ENCODE measurements at places on chromosomes 11 and 22. TPM values are rescaled to one million over a fixed set of nuclear protein-coding genes. Genes with fewer than 3 reads are reported as not detected.

DNA sequence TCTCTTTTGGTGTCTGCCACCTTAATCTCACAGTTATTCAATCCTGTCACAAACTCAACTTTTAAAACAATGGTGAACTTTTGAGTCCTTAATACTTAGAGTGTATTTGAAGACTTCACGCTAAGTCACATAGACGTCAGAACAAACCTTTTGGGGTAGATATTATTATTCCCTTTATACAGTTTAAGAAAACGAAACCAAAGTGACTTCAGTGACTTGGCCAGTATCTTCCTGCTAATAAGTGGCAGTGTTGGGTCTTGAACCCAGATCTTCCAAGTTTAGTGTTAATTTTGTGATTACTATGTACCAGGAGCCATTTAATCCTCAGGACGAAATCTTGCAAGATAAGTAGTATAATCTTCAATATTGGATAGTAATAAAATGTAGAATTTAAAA, 691 bp downstream of the CEP295 start:
- DNase-seq, result peak; percentile 34

- DNase-seq, result no peak
Measured at GRCh38 chr11:77602381-77603088, 12.8 kb downstream of the AQP11 start.

DNA sequence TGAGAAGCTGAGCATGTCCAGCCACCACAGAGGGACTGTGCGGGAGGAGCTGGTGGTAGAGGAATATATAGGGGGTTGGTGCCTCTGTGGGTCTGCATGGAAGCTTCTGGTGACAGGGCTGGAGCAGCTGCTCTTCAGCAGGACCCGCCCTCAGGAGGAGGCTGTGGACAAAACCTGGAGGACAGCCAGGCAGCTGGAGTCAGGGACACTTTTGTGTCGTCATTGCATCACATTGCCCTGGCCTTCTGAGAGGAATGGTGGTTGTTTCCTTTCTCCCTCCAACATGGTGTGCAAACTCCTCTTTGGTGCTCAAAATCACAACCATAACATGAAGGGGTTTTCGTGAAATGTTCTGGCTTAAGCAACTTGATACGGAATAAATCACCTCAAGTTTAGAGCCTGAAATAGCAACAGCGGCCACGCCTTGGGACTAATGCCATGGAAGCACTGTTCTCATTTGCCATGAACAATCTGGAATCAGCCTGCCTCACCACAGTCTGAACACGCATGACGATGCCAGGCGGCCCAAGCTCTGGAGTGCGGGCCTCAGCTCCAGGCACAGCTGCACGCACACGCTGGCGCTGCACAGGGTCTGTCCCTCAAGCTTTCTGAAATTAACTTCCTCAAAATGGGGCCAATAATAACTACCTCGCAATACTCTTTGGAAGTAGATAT, 17.1 kb upstream of the CSRP3 start:
- DNase-seq, result no peak

DNA sequence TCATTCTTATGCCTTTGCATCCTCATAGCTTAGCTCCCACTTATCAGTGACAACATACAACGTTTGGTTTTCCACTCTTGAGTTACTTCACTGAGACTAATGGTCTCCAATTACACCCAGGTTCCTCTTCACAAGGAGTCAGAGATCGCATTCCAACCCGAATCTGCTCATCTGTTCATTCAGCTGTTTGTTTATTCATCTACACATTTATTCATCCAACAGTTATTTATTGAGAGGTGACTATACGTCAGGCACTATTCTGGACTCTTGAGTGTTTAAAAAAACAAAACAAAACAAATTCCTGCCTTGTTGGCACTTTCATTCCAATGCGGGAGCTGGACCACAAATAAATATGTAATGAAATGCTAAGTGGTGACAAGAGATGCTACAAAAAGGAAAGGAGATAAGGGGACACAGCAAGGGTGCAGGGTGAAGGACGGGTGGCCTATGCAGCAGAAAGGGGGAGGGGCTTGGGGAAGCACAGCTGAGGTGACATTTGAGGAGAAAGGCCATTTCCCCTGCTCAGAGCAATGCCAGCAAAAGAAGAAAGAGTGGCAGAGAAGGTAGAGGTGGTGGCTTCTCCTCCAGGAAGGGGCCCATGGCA, 393.8 kb upstream of the SYN3 start:
- DNase-seq, result no peak

DNA sequence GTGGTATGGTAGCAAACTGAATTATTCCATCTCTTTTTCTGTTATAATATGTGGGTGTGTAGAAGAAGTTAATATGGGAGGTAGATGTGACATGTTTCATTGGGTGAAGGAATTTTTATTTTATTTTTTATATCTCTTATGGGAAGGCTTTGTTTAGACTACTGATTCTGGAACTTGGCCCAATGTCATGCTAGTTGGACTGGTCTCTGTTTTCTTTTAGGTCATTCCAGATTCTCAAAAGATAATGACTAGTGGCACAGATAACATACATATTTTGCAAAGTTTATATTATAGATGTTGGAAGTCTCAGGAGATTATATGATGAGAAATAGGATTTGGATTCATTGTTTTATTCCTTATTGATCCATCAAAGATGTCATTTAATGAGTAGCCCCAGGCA, 1.3 kb upstream of the OOSP3 start:
- DNase-seq, result no peak

DNA sequence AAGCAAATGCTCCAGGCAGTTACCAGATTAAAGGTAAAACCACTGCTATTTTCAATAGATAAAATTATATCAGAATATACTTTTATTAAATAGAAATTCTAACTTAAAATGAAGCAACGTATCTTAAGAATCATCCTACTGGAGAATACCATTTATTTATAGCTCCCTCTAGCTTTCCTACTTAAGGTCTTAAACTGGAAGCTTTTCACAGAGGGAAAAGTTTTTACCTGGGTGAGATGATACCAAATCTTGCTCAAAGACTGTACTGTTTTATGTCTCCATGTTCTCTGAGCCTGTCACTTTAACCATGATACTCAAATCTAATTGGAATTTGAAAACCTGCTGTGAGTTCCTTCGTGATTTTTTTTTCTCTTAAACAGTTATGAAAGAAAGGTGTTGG, 291.8 kb downstream of the AASDHPPT start:
- DNase-seq, result no peak

DNA sequence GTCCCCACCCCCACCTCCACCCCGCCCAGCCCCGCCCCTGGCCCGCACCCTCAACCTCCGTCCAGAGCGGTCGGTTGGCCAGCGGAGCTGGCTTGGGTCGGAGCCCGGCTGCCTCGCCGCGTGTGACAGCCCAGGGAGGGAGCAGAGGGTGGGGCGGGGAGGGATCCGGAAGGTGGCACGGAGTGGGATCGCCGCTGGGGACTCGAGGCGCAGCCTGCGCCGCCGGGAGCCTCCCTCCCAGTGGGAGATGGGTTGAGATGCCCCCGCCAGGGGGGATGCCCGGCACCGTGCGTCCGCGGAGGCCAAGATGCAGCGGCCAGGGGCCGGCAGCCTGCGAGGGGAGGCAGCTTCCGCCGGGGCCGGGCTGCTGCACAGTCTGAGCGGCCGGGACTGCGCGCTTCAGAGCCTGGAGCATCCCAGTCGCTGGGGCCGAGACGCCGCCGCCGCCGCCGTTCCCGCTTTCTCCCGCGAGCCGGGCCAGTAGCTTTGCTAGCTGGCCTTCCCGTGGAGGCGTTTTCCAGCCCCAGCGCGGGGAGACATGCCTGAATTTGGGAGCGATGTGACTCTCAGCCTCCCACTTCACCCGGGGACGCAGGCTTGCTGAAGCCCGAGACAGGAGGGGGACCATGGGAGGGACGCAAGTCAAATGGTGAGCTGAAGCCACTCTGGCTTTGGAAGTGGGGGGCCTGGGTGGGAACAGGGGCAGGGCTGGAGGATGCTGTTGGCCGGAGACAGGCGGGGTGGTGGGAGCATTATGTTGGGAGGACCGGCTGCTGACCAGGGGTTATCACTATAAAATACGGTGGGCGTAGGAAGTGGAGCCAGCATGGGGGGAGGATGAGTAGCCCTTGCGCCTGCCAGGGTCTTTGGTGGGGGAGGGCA, 40.2 kb downstream of the DIXDC1 start:
- DNase-seq, result no peak

DNA sequence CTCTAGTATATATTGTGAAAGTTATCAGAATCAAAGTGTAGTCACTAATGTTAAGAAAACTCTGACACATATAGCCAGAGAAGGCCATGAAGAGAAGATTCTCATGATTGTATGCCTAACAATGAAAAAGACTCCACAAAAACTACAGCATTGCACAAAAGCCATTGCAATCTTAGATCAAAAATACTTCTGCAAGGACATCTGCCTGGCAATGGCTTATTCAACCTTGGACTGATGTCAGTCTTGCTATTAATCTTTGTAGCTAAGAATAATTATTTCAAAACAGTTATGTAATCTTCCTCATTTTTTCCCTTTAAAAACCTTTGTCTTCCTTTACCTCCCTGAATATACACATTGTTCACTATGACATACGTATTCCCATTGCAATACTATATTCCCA, 55.3 kb upstream of the SLC36A4 start:
- no peak for DNase-seq

- no peak for DNase-seq
Measured at GRCh38 chr11:108912581-108912980, 247.7 kb downstream of the DDX10 start.

DNA sequence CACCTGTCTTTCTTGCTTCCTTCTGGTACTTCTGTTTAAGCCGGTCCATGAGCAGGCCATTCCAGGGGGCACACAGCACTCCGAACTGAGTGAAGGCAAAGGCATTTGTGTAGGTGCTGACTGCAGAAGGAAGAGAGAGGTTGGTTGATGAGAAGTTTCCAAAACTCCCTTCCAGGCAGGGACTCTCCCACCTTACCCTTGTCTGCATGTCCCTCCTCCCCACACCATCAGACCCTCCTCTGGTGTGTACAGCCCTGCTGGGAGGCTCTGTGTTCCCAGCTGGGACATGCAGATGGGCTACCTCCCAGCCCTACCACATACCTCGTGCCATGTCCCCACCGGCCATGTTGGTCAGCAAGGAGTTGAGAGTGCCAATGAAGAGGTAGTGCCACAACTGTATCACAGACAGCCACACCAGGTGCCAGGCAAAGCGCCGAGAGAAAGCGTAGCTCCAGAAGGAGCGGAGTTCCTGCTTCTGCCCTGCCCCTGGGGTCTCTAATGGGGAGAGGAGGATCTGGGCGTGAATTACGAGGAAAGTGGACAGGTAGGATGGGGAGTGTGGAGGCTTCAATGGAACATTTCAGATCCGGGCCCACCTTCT, 12.2 kb downstream of the SLC43A3 start:
- no peak for DNase-seq

- DNase-seq, result no peak
Measured at GRCh38 chr11:122721964-122722266, 66.4 kb downstream of the UBASH3B start.

GRCh38 chr22:19065929-19066328, 56.3 kb downstream of the DGCR2 start:
- DNase-seq, result no peak

- DNase-seq, result no peak
Measured at GRCh38 chr11:76155500-76156227, 50.6 kb downstream of the WNT11 start.

GRCh38 chr22:47209547-47210023, 447.1 kb downstream of the TBC1D22A start:
- no peak for DNase-seq

DNA sequence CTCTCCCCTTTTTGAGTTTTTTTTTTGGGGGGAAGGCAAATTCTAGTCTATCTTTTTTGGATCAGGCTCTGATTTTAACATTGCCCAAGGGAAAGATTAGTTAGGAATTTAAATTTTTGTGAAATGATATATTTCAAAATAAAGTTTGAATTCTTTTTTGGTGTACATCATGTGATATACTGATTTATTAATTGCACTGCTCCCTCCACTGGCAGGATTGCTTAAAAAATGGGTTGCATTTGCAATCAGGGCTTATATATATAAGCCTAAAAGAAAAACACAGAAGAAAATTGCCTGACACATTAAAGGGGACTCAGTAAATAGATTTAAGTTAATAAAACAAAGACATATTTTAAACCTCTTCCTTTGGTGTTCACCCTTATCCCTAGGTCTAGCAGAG, 1.2 kb downstream of the DYNC2H1 start:
- DNase-seq, result no peak

GRCh38 chr11:17762309-17762974, 27.9 kb downstream of the KCNC1 start:
- peak; percentile 22 for DNase-seq

- no peak for DNase-seq
Measured at GRCh38 chr11:7538466-7539454, 25.0 kb downstream of the PPFIBP2 start.

GRCh38 chr11:115613986-115614632, 109.9 kb upstream of the CADM1 start:
- DNase-seq, result no peak

- no peak for DNase-seq
Measured at GRCh38 chr11:124068601-124069110, 27.5 kb upstream of the OR10G7 start.

DNA sequence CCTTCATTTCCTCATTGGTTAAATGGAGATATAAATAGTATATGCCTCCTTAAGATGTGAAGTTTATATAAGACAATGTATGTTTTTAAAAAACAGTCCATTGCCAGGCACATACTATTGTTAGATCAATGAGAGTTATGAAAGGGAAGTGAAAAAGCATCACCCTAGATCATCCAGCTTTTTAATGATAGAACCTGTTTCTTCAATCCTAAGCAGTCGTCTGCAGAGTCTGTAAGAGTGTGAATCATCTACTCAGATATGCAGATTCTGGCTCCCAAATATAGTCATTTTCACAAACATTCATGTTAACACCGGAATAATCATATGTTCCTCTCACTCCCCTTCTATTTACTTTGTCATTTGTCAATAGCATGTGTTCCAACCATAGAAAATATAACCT, 65.3 kb upstream of the SLN start:
- DNase-seq, result no peak

- DNase-seq, result no peak
Measured at GRCh38 chr11:45752106-45752505, 52.8 kb upstream of the SLC35C1 start.

ALX4 gene
- total RNA-seq, result not detected

PKP3 gene
- not detected for total RNA-seq

CLDN5 gene
- not detected for total RNA-seq

OR56A1 gene
- not detected for total RNA-seq

SMTN gene
- total RNA-seq, result 35.4 TPM

H19 gene
- not detected for total RNA-seq

MPZL2 gene
- total RNA-seq, result not detected

PRG3 gene
- total RNA-seq, result not detected

BBOX1 gene
- total RNA-seq, result not detected

OR52I2 gene
- total RNA-seq, result not detected
